ENCODE measurements at places on chromosomes 1 and 21.

- DNase-seq = no peak
Measured at GRCh38 chr1:59985911-59986515, 59.4 kb upstream of the CYP2J2 start.

DNA sequence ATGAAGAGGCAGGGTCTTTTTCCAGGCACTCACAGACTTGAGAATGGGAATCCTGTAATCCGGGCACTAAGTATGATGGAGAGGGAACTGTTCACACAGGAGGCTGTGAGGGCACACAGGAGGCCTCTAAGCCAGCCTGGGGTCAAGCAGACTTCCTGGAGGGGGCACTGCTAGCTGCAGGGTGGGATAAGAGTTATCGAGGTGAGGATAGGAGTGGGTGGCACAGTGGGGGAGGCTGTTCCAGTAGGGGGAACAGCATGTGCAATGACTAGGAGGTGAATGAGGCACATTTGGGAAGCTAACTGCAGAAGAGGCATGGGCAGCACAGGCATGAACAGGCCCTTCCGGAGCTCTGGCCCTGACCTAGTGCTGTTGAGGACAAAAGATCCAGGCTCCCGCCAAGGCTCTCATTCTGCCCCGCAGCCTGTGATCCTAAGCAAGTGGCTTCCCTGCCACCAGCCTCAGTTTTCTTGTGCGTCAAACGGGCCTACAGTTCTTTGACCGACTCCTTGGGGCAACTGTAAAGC lies 216.7 kb downstream of the TRABD2B start:
- no peak for DNase-seq

- no peak for DNase-seq
Measured at GRCh38 chr21:25501462-25501861, 105.8 kb downstream of the MRPL39 start.

GRCh38 chr1:161378014-161378413 lies 10.3 kb upstream of the CFAP126 start:
- DNase-seq = no peak

GRCh38 chr1:117627546-117628130 lies 21.8 kb downstream of the TENT5C start:
- DNase-seq = no peak

- no peak for DNase-seq
Measured at GRCh38 chr1:110150330-110151174, at the start of gene SLC6A17. Gene SLC6A17 (plus strand): TSS chr1:110150494. CDS start chr1:110166930, 16,436 bp downstream.

GRCh38 chr1:192589813-192590212 lies 14.2 kb downstream of the RGS1 start:
- no peak for DNase-seq

- no peak for DNase-seq
Measured at GRCh38 chr1:56877973-56878372, 23.4 kb downstream of the C8A start.

- DNase-seq = no peak
Measured at GRCh38 chr1:217136895-217137205, 413.6 kb upstream of the ESRRG start.

GRCh38 chr21:32193098-32193465 lies 85.8 kb downstream of the MIS18A start:
- no peak for DNase-seq

DNA sequence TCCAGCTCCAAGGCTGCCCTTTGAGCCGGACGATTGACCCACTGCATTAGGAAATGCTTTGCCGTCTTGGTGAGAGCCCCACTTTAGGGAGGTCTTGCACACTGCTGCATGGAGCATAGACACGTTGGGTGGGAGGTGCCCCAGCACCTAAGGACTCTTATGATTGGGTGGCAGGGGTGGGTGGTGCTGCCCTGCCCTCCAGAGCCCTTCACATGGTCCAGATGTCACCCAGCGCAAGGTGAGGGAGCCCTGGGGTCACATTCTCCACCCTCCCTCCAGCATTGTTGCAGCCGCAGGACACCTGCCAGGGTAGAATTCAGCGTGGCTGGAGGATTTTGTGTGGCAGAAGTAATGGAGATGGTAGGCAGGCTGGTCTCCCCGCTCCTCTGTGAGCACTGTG lies 137.4 kb upstream of the COL6A1 start:
- no peak for DNase-seq

- DNase-seq = no peak
Measured at GRCh38 chr1:107246775-107247345, 106.0 kb downstream of the NTNG1 start.

- peak; percentile 75 for DNase-seq
Measured at GRCh38 chr1:206030714-206031113, 7.0 kb upstream of the CTSE start.

DNA sequence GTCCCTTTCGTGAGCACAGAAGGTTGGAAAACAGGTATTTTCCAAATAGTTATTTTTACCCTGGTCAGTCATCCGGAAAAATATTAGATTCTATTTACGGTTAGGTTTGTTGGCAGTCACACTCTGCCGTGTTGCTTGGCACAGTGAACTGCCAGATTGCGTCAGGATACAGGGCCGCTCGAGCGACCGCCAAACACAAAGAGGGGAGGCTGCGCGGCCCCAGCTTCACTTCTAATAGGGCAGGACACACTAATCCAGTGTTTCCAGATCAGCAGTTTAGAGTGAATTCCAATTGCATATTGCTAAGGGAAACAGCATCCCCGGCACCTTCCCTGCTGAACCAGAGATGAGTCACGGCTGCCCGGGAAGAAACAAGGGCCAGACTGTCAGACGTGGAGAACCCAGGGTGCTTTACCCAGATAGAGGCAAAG lies 22.9 kb downstream of the UMODL1 start:
- DNase-seq = peak; percentile 78

DNA sequence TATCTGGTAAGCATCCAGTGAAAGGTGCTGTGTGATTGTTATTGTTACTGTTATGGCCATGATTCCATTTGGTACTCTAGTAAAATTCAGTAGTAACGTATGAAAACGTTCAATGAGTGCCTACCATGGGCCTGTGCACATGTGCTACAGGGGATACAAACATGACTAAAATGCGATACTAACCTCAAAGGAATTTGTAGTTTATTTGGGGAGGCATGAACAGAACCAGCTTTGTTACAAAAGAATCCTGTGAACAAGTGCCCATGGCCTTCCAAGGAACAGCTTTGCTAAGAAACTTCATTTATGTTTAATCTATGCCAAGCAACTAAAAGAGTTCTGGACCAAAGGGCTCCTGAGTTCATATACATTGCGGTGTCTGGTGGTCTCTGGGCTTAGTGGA lies 28.7 kb downstream of the PTGFR start:
- no peak for DNase-seq

- DNase-seq = no peak
Measured at GRCh38 chr1:42793824-42794223, 9.0 kb downstream of the TMEM269 start.

DNA sequence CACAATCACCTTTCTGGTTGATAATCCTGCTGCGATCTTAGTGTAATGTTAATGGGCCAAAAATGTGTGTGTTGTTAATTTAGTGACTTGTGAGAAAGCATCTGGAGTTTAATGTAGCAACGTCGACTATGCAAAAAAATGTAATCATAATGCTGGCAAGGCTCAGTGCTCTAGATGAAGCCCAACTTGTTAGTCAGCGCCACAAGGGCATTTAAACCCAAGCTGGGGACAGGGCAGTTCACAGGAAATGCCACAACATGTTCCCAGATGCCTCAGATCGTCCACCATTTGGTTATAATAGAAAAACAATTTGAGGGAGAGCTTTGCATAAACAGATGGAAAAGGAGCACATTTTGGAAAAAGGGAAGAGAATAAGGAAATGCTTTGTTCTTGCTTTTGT lies 585.4 kb upstream of the PLXNA2 start:
- DNase-seq = no peak

DNA sequence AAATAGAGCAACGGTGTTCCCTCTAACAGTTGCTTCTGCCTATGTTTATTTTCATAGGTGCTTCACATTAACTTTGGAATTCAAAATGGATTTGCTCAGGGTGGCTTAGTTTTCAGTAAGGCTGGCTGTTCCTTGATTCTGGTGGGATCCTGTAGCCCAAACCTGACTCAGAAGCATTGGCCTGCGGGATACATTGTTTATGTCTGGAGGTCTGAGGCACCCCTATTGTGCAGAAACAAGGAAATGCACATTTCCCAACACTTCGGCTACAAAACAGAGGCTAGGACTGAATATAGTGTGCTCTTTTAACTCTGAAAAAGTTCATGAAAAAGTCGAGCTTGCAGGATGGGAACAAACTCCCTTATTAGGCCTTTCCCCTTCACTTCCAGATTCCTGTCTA lies 133.8 kb upstream of the F3 start:
- DNase-seq = no peak

DNA sequence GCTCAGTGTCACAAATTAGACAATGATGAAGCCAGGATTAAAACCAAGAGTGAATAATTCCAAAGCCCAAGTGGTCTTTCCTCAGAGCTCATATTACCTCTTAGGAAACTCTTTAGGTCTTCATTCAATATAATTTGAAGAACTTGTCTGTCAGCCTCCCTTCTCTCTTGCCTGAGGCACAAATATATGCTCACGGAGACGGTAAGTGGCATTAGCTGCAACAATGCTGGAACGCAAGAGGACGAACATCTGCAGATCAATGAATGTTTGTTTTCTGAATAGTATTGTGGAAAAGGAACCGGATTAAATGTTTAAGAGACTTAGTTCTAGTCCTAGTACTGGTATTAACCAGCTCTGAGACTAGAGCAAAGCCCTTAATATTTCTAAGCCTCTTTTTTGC lies 39.7 kb upstream of the LYST start:
- no peak for DNase-seq

DNA sequence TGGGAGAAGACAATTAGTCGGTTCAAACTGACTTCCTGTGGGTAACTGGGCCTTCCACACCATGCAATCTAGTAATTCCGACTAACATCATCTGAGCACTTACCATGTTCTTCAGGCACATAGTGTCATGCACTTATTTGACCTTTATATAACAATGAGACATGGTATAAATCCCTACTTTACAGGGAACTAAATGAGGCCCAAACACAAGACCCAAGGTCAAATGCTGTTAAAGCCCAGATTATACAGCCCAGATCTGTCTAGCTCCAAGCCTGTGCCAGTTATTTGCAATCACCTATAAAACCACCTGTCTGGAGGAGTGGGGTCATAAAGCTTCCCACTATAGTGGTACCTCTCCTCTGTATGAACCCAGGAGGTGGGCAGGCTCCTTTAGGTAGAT lies 40.8 kb downstream of the JAK1 start:
- DNase-seq = no peak

- no peak for DNase-seq
Measured at GRCh38 chr1:209622841-209623829, 29.1 kb downstream of the LAMB3 start.

GRCh38 chr1:62689524-62689923 lies 1.3 kb upstream of the DOCK7 start:
- DNase-seq = no peak

- no peak for DNase-seq
Measured at GRCh38 chr1:243455760-243456651, 200.2 kb downstream of the SDCCAG8 start.

DNA sequence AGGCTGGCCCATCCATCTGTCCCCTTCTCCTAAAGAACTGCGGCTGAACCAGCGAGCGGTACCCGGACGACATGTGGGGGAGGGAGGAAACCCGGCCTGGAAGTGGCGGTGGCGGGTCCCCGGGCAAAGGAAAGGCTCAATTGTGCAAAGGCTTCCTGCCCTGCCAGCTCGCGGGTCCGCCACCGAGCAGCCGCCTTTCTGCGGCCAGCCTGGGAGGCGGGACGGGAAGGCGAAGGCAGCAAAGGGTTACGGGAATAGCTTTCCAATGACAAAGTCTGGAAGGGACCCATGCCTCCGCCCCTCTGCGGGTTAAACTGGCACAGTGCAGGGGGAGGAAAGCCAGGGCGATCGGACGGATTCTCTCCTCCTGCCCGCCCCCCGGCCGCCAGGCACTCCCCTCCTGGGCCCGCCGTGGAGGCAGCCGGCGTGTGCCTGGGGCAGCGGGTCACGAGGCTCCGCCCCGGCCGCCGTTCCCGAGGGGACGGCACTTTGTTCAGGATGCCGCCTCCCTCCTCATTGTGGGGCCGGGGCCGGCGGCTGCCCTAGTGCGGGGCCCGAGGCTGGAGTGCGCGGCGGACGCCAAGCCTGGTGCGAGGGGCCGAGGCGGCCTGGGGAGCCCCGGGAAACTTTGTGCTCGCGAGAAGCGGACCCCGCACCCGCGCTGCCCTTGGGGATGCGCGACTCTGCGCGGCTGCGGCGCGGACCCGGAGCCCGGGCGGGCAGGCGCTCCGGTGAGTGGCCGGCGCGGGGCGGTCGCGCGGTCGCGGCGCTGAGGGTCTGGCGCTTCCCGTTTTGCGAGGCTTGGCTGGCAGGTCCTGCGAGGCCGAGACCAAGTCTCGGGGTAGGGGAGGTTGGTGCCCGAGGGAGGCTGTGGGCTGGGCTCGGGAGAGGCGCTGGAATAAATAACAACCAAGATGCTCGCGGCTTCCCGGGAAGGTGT lies at the start of gene NAV1:
TSS of gene NAV1 (plus strand) at position 516 of the 940 bp plus-strand sequence. CDS start 83,758 bp downstream, outside the sequence.
- peak; percentile 80 for DNase-seq

Data from right forelimb (tissue), 1 donor.